Omental fat pad (tissue), 4 donors: ENCODE measurements at places on chromosomes 5 and 9. TPM values are rescaled to one million over a fixed set of nuclear protein-coding genes. Genes with fewer than 3 reads are reported as not detected.

GRCh38 chr5:119220576-119221197 lies 135.1 kb upstream of the TNFAIP8 start:
- DNase-seq = no peak

Gene FAM163B
- total RNA-seq = not detected

Gene EXOSC3
- total RNA-seq = 24.8 TPM

- DNase-seq = no peak
Observed at GRCh38 chr9:136381311-136381710, 7.8 kb upstream of the CARD9 start.

GRCh38 chr5:145429170-145429569 lies 406.0 kb downstream of the PRELID2 start:
- DNase-seq = no peak

Gene ELAVL2
- total RNA-seq = not detected

- no peak for DNase-seq
Observed at GRCh38 chr5:43548358-43548757, 8.5 kb downstream of the PAIP1 start.

DNA sequence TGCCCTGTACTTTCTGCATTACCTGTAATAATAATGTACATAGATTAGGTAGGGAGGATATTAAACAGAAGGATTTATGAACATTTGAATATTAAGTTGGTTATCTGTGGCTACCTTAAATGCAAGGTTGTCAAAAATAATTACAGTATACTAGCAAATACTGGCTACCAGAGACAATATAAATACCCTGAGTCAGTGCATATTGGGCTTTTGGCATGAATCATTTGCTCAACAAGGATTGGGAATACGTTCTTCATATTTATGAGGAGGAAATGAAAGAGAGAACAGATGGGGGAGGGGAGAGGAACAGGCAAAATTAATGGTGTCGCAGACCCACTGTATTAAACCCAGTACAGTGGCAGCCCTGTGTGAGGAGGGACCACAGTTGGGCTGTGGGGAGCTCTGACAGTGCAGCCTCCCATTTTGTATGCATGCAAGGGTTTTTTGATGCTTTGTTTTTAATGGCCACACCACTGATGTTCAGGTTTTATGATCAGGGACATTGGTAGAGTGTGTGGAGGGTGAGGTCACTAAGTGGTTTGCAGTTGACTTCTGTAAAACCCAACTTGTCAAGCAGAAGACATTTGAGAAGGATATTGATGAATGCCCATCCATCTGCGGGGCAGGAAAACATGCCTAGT lies 56.9 kb downstream of the MVB12B start:
- no peak for DNase-seq

Gene ROPN1L
- 2.2 TPM for total RNA-seq

Gene TRIM7
- total RNA-seq = 2.9 TPM
